ENCODE measurements at places on chromosomes 12 and 14.

GRCh38 chr12:11534064-11534463 lies 115.4 kb upstream of the ETV6 start:
- DNase-seq: no peak

- no peak for DNase-seq
Observed at GRCh38 chr12:62919838-62920237, 15.1 kb downstream of the PPM1H start.

- DNase-seq: no peak
Observed at GRCh38 chr14:31189346-31190218, 18.0 kb downstream of the HECTD1 start.

GRCh38 chr12:50581226-50582184 lies 76.7 kb downstream of the DIP2B start:
- no peak for DNase-seq

DNA sequence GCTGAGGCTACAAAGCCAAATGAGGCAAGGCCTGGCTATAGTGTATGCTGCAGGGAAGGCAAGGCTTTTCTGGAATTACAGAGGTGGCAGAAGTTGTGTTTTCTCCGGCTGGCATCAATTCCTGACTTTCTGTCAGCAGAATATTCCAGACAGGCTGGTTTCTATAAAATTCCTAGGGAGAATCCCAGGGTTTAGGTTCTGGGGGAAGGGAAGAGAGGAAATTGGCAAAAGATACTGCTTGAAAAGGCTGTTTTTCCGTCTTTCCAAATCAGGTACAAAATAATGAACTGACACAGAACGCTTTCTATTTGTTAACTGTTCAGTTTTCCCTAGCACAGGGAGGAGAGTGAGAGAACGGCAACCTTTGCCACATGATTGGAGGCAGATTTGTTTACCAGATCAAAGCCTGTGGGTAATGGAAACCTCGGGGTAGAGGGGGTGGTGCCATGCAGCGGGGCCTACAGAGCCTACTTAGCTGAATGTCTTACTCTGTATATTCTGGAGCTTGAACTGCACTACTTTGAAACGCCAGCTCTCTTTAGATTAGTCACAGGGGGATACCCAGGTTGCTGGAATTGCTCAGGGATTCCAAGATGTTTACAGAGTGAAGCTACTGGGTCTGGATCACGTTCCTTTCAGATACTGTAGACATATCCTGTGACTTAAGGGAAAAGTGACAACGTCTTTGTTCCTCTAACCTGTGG lies 65.8 kb upstream of the DACT1 start:
- DNase-seq: no peak

DNA sequence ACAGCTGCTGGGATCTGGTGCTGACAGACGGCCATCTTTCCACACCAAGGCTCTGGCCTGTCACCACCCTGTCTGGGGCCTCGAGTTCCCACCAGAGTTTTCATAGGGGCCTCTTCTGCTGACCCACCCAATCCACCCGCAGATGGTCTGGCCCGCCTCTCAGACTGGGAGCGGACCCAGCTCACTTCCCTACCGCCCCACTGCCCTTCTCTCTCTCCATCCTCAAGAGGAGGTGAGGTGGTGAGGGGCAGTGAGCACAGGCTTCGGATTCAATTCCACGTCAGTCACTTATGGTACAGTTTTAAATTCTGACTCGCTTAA lies 12.3 kb upstream of the RPS6KL1 start:
- DNase-seq: no peak

DNA sequence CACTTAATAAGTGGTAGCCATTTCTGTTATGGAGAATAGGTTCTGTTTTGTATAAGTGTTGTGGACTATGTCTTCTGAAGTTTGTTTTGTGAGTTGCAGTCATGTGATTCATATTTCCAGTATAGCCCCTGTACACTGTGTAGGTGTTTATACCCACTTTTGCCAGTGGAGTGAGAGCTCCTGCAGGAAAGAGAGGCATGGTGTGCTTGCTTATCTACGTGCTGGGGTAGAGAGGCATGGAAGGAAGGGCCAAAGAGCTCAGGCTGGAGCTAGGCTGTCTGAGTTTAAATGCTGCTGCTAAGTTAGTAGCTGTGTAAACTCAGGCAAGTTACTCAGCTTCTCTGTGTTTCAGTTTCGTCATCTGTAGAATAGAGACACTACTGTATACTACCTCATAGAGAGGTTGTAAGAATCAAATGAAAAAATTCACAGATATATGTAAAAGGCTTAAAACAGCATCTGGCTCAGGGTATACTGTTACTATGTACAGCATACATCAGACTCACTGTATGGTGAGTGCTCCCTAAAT lies 88.2 kb upstream of the SLC38A2 start:
- no peak for DNase-seq

Data from CMK (cell line).